Pancreas (tissue), 10 donors: ENCODE measurements at places on chromosomes 3 and 15. TPM values are rescaled to one million over a fixed set of nuclear protein-coding genes. Genes with fewer than 3 reads are reported as not detected.

Gene LEKR1
- 2.2 TPM for total RNA-seq

Gene DISP2
- 0.14 TPM for total RNA-seq

Gene GPR62
- not detected for total RNA-seq

Gene ITIH4
- 45.0 TPM for total RNA-seq

Gene CNTN3
- 2.9 TPM for total RNA-seq

GRCh38 chr3:135456108-135456790 is 509.3 kb upstream of the PPP2R3A start:
- no peak for DNase-seq

DNA sequence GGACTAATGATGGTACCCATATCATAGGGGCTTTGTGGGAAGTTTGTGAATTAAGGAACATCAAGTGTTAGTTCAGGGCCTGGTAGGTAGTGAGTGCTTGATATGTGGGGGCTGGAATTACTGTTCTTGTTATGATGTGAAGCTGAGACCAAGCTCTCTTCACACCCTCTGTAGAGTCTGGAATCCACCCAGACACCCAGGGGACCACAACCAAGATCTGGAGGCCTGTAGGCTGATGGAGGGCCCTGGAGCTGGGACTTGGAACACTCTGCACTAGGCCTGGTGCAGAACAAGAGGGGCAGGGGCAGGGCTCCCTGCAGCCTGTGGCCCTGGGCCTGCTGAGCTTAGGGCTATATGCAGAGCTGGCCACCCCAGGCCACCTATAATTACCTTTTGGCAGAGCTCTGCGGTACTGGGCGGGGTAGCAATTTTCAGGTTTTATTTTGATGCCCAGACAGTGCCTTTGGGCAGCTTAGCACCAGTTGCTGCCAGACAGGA is 13.1 kb upstream of the PRKCD start:
- DNase-seq: peak; percentile 15

DNA sequence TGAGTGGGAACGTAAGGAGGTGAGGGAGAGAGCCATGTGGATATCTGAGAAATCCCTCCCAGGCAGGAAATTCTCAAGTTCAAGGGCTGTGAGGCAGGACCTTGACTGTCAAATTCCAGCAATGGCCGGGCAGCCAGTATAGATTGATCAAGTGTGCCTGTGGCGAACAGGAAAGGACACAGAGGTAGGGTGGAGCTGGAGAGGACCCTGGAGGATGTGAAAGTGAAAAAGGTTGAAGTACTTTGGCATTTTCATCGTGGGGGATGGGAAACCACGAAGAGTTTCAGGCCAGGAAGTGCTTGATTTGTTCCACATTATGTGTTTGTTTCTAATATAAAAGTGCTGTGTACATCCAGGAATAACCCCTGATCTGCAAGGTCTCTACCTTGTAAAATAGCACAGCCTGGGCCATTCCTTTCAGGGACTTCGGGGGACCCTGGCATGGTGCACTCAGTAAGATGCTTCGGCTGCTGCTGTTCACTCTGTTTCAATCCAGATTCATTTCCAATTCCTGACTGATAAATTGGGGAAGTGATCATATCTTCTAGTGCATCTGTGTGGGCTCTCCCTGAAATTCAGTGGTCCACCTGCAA is 156.6 kb downstream of the MCTP2 start:
- DNase-seq: no peak

DNA sequence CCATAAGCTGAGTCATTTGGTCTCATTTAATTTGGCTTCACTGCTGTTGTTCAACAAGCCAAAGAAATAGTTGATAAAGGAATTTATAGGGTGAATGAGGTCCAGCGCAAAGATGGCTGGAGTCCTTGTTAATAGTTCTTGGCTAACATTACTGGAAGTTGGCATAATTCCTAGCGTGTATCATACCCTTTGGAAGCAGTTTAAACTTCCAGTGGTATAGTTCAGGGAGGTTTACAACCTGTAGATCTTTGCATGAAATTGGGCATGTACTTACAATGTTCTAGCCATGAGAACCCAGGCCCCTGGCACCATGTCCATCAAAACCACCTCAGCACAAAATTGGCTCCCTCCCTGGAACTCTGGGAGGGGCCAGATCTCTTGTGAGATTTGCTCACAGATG is 380.8 kb downstream of the LRTM1 start:
- DNase-seq: no peak

DNA sequence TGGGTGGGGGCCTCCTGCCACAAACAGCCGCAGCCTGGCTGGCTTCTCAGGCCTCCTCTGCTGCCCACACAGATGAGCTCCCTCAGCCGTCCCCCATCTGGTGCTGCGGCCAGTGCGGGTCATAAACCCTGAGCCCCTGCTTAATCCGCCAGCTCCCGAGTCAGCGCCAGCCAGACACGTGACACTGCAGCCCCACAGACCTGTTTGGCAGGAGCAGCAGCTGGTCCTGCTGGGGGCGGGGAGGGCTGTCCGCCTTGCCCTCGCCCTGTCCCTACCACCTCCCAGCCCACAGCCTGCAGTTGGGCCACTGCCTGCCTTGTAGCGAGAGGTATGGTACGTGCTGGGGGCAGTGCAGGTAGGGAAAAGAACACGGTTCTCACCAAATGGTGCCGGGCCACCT is 86.2 kb downstream of the IQSEC1 start:
- peak; percentile 64 for DNase-seq

GRCh38 chr15:71705151-71705550 is 105.2 kb upstream of the NR2E3 start:
- no peak for DNase-seq
